ENCODE measurements at places on chromosomes 12 and 14.

DNA sequence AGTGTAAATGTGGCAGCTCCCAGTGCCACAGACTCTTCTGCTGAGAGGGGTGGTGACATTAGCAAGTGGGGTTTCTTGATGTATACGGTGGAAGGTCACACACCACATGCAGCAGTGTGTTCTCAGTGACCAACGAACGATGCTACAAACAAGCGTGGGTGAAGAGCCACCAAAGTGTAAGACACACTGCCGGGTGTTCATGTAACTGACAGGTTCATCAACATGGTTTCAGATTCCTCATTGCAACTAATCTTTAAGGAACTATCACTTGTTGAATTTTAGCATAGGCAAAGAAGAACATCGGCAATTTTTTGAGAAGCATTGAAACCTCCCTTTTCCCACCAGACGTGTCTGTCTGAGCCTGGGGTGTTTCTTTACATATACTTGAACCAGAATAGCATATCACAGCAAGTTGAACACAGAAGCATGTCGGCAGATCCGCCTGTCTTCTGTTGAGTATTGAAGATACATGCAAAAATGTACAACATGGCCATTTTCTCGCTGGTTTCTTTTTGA is 58.8 kb downstream of the PPP2R5C start:
- no peak for DNase-seq

DNA sequence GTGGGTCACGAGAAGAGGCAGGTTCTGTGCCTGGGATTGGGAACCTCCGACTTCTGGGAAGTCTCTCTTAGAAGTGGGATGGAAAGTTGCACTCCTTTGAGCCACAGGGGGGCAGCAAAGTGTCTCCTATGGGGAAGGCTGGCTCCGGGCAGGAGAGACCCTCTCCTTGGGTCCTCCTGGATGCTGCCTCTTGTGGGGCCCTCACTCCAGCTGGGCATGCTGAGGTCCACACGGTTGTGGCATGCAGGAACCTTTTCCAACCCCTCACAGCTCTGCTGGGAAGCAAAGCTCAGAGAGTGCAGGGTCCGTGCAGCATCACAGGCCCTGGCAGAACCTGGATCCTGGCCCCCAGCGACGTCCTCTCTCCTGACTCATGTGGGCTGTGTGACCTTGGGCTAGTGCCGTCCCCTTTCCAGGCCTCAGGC is 17.4 kb downstream of the SDSL start:
- DNase-seq = no peak

DNA sequence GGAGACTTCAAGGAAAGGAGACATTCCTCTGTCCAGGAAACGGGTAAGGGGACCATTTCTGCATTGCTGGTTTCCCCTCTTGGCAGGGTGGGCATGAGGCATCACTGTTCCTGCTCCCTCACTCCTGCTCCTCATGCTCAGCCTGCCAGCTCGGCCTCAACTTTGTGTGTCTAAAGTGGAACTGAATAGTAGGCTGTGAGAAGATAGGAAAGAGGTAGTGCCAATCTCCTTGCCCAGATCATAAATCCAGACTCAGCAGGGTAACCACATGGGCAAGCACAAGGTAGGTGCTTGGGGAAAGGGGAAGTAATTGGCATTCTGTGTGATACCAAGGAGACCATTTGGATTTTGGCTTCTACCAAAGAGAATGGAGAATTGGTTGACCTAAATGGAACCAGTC is 2.6 kb downstream of the LTB4R start:
- DNase-seq = no peak

GRCh38 chr14:24418492-24418873 is 11.0 kb downstream of the CBLN3 start:
- no peak for DNase-seq

GRCh38 chr14:94103554-94104150 is 6.9 kb upstream of the IFI27 start:
- DNase-seq = no peak

- no peak for DNase-seq
Observed at GRCh38 chr14:56490379-56490778, 89.2 kb upstream of the TMEM260 start.

- DNase-seq = no peak
Observed at GRCh38 chr14:22614240-22614799, 16.2 kb downstream of the ABHD4 start.

DNA sequence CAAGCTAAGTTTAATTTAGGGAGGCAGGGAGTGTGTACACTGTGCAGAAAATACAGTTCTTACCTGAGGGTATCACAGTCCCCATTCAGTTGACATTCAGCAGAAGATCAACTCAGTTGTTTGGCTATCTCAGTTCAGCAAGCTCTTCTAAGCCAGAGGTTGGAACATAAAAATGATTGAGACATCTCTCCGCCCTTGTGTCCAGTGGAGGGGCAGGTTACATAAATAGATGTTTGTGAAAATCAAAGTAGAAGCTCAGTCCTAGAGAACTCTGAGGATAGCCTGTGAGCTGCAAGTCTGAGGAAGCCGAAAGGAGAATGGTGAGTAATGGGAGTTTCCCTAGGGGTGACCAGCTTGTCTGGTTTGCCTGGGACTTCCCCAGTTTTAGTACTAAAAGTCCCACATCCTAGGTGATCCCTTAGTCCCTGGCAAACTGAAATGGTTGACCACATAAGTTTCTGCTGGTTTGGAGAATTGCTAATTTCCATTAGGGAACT is 251.4 kb upstream of the ATP2B1 start:
- DNase-seq = no peak

GRCh38 chr14:51293149-51293911 is 53.3 kb downstream of the TMX1 start:
- no peak for DNase-seq

DNA sequence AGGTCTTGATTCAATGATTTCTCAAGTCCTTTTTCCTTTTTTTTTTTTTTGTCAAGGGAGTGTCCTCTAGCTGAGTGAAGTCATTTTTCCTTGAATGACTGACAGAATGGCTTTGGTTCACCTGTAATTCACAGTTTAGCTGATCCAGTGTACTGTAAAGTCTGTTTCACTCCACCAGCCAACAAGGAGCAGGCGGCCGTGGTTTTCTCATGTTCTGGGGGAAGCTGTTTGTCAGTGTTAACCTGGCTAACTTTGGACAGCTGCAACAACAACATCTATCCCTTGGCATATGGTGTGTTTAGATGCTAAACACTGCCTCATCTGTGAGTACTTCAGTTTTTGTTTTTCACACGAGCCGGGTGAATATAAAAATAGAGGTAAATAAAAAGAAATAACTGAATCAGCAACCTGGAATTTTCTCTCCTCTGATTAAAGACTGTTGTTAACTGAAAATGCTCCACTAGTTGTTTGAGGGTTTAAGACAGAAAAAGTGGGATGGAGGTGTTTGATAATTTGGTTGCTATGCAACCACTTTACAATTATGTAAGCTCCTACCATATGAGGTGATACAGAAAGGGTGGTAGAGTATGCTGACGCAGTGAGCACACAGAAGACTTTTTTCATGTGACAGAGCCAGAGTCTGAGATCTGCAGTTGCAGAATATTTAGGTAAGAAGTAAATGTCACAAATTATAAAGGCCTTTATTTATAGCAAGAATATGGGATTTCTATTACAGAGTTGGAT is 50.3 kb upstream of the SLC2A13 start:
- no peak for DNase-seq

- DNase-seq = no peak
Observed at GRCh38 chr12:116360579-116361413, 83.3 kb upstream of the MED13L start.

- no peak for DNase-seq
Observed at GRCh38 chr14:62711351-62712023, 333.8 kb downstream of the KCNH5 start.

DNA sequence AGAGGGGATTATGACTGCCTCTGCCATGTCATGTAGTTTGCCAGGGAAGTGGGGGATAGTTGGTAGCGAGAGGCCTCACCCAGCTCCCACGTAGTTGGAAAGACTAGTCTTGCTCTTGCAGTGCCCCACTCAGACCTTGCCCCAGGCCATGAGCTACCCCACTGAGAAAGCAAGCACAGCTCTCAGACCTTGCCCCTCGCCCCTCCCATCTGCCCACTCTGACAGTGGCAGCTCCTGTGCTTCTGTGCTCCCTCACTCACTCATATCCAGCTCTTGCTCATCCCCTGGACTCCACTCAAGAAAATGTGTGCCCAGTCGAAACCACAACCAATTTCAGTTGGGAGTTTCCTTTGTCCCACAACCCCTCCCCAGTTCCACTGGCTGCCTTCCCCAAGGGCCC is 55.5 kb upstream of the BDKRB2 start:
- DNase-seq = no peak

DNA sequence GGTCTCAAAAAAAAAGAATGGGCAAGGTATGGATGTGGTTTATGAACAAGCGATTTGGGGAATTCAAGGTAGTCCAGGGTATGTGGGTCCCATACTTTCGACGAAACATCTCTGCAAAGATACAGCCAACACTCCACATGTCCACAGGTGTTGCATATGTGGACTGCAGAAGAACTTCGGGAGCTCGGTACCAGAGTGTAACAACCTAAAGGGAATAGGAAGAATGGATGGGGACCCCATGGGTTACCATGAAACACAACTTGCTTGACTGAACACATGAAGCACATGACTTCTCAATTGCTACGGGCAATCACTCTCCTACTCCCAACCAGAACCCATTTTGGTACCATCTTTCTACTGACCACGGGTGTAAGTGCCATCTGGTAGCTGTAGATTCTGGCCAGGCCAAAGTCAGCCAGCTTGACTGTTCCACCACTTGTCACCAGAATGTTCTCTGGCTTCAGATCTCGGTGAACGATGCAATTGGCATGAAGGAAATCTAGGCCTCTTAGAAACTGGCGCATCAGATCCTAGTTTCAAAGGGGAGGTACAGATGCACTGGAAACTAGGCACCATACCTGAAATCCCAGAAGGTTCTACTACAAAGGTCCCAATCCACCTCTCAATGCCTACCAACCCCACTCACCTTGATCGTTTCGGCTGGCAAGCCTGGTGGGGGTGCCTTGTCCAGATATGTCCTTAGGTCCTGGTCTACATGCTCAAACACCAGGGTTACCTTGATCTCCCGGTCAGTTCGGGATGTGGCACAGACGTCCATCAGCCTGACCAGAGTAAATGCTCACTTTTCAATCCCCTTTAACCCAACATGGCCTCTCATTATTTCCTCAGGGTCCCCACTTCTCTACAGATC is 1.3 kb downstream of the CDK4 start:
- DNase-seq = no peak

DNA sequence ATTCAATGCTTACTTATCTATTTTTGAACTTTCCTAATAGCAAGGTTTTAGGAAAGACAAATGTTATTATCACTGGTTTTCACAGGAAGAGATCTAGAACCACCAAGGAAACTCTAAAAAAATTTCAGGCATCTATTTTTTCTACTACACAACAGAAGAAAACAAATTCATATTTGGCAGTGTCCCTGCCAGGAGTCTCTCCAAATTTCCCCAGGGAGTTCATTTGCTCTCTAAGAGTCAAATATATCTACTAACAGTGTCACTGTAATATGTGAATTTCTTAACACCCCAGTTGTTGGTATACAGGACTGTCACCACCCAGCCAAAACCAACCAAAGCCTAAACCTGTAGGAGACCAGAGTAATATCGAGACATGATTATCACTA is 83.4 kb downstream of the STXBP6 start:
- no peak for DNase-seq

GRCh38 chr12:116293687-116294453 is 16.4 kb upstream of the MED13L start:
- DNase-seq = no peak

DNA sequence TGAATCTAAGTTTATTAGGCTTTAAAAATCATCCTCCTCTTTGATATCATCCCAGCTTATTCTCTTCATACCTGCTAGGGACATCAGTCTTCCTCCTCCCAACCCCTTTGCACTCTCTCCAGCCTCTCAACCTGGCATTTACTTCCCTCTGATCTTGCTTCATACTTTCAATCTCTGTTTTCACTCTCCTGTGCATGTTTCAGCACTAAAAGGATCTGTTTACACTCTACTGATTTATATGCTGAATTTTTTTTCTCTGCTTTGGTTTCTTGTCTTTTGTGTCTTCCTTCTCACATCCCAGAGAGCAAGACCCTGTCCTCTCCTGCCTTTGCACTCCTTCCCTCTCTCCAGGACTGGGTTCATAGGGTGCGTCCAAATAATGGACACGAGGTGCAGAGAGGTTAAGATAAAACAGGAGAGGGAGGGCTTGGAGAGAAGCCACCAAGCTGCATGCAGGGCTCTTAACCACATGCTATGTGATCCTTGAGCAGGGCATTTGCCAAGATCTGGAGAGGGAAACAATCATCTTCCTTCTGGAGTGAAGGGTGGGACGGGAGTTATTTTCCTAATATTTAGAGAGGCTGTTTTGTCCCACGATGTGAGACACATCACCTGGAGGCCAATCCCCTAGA is 3.0 kb upstream of the CISTR start:
- DNase-seq = no peak

GRCh38 chr12:97005174-97005573 is 98.1 kb downstream of the NEDD1 start:
- DNase-seq = no peak

DNA sequence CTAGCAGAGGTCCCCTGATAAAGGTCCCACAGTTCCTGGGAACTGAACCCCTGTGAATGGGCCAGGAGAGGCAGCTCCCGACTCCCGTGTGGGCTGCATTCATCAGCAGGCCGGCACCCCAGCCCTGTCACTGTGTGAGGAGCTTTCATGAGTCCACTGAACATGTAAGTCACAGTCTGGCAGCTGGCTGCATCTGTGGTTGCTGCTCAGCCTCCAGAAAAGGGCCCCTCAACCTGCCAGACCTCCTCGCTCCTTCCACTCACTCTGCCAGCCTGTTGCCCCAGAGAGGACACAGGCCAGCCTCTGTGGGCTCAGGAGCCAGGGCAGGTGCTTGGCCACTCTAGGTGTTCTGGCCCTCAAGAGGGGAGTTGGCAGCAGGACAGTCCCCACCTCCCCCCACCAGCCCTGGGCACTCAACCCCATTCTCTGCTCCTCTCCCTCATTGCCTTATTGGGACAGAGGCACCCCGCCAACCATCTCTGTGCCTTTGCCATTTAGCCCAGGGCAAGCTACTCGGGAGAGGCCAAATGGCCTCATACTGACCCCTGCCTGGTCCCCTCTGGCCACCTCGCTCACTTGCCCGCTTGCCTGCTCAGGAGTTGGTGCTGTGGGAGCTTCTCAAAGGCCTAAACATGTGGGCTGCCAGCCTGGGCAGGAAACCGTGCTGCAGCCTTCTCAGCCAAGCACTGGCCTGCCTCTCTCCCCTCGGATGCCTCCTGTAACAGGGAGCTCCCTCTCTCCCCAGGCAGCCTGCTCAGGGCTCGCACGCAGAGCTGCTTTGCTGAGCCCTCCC is 1.9 kb downstream of the RTL1 start:
- DNase-seq = no peak

GRCh38 chr14:53032161-53032803 is 81.4 kb upstream of the FERMT2 start:
- no peak for DNase-seq

- DNase-seq = no peak
Observed at GRCh38 chr12:131075611-131076010, 121.9 kb downstream of the ADGRD1 start.

DNA sequence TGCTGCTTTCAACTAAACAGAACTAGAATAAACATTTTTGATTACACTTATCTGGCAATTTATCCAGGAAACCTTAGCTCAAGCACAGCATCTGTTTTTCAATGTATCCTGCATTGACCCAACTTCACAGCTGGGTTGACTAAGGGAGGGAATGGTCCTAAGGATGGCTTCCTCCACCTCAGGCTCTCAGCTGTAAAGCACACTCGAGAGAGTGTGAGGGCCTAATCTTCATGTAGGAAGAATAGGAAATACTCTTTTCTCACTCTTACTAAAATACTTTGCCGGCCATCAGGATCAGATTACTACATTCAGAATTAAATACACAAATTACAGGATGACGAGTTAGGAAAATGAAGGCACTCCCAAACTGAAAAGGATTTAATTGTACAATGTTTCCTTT is 7.2 kb downstream of the SETD3 start:
- no peak for DNase-seq

GRCh38 chr14:69674546-69675244 is 63.3 kb downstream of the SUSD6 start:
- no peak for DNase-seq

All from T-helper 9 cell (primary cell).